Stimulated activated CD8-positive, alpha-beta memory T cell treated with anti-CD3 and anti-CD28 coated beads, Interleukin-7, amount 100 ng/mL, for 24 hours (primary cell): ENCODE measurements at places on chromosomes 5 and 9.

GRCh38 chr9:130230631-130231030, 34.9 kb upstream of the HMCN2 start:
- DNase-seq: no peak

GRCh38 chr5:140356853-140357725, 2.9 kb upstream of the SLC4A9 start:
- DNase-seq: no peak

DNA sequence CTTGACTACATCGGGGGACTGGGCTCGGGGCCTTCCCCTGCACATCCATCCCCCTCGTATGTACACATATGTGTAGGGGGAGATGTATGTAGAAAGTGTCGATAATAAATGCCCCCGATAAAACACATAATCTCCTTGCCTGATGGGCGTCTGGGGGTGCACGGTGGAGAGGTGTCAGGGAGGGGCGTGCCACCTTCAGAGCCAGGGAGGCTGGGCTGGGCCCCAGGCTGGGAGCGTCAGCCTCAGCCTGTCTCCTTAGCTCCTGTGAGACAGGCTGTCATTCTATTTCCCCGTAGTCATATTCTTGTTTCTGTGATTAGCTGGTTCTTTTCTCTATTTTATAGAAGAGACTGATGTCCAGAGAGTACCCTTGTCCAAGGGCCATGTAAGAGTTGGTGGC, 4.7 kb upstream of the RXRA start:
- no peak for DNase-seq

- DNase-seq: no peak
Measured at GRCh38 chr5:139092741-139093343, 105.3 kb downstream of the SIL1 start.

GRCh38 chr9:126612813-126613641, 701 bp upstream of the LMX1B start:
- no peak for DNase-seq

DNA sequence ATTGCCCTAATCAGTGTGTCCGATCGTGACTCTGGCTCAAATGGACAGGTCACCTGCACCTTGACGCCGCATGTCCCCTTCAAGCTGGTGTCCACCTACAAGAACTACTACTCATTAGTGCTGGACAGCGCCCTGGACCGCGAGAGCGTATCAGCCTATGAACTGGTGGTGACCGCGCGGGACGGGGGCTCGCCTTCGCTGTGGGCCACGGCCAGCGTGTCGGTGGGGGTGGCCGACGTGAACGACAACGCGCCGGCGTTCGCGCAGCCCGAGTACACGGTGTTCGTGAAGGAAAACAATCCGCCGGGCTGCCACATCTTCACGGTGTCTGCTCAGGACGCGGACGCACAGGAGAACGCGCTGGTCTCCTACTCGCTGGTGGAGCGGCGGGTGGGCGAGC, 1.4 kb downstream of the PCDHA13 start:
- DNase-seq: no peak

DNA sequence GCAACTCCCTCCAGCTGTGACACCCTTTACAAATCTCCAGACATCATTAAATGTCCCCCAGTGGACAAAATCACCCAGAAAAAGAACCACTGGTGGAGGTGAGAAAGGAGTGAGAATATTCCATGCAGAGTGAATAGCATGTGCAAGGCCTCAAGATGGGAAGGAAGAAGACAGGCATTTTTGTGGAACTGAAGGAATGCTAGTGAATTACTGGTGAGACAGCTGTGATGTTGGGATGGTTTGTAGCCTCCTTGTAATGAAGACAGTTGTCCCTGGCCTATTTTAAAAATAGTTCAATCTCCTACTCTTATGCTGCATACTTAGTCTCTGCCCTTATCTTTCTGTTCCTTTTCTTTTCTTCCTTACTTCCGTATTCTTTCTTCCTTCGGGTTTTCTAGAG, 124.9 kb upstream of the RPS23 start:
- DNase-seq: no peak

- DNase-seq: no peak
Measured at GRCh38 chr9:112037281-112038016, 137.6 kb downstream of the SUSD1 start.

- DNase-seq: no peak
Measured at GRCh38 chr5:90434116-90434714, 24.7 kb upstream of the CETN3 start.
